ENCODE measurements at places on chromosomes 6 and 20. TPM values are rescaled to one million over a fixed set of nuclear protein-coding genes. Genes with fewer than 3 reads are reported as not detected.

GRCh38 chr20:40508821-40509220, 180.2 kb downstream of the MAFB start:
- no peak overlapping the region for H3K27ac ChIP-seq
- H3K4me1 ChIP-seq = no peaks in the 10 kb centered on the region
- DNase-seq = no peak
- no peaks in the 10 kb centered on the region for H3K36me3 ChIP-seq

GRCh38 chr20:38290829-38291814, 12.8 kb upstream of the BPI start:
- H3K36me3 ChIP-seq = no peaks in the 10 kb centered on the region
- H3K27ac ChIP-seq = no peak overlapping the region
- H3K27me3 ChIP-seq = no peaks in the 10 kb centered on the region
- DNase-seq = no peak

The ACSS1 gene
- polyA plus RNA-seq = 59.6 TPM

GRCh38 chr6:84785671-84786070, 21.3 kb upstream of the TBX18 start:
- no peak overlapping the region for H3K4me3 ChIP-seq
- H3K27ac ChIP-seq = no peak overlapping the region
- DNase-seq = no peak
- no peaks in the 10 kb centered on the region for H3K27me3 ChIP-seq

The RNF8 gene
- 17.2 TPM for polyA plus RNA-seq

DNA sequence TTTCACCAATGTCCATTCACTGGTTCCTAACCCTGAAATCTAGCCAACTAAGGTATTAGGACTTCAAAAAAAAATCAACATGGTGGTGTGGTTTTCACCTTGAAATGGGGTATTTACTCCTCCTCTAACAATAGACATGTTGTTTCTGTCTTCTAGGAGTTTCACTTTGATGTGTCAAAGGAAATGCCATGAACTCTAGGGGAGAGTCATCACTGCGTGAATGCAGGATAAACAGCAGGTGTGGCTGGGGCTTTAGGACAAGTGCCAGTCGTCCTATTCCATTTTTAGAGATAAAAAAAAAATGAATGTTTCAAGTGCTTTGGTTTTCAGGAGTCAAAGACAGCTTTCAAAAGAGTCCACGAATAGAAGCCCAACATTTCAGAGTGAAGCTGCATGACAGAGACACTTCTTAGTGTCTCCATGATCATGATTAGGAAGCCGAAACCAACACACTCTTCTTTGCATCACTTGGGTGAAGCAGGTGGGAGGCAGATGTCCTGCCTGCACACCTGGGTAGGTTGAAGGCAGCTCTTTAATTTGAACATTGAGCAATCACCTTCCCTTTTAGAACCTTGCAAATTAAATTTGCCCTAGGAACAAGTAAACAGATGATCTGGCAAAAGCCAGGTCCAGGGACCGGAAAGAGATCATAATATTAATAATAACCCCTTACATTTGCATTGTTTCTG, 328.5 kb upstream of the PRDM1 start:
- H3K4me3 ChIP-seq = no peak overlapping the region
- H3K27ac ChIP-seq = no peak overlapping the region
- H3K4me1 ChIP-seq = no peaks in the 10 kb centered on the region
- H3K27me3 ChIP-seq = no peaks in the 10 kb centered on the region
- H3K36me3 ChIP-seq = no peaks in the 10 kb centered on the region
- no peak for DNase-seq

- no peaks in the 10 kb centered on the region for H3K36me3 ChIP-seq
- H3K27me3 ChIP-seq = no peaks in the 10 kb centered on the region
- H3K4me3 ChIP-seq = no peak overlapping the region
- no peak for DNase-seq
Measured at GRCh38 chr6:158069800-158070195, 88.1 kb downstream of the SYNJ2 start.

- H3K27ac ChIP-seq = no peak overlapping the region
- H3K27me3 ChIP-seq = peaks cover 15% of the 10 kb centered on the region
- H3K36me3 ChIP-seq = no peaks in the 10 kb centered on the region
- DNase-seq = no peak
- H3K4me3 ChIP-seq = no peak overlapping the region
Measured at GRCh38 chr6:36834576-36835341, 4.5 kb downstream of the CPNE5 start.

GRCh38 chr6:89411145-89412070, 665 bp downstream of the RRAGD start:
- peak overlapping the region; percentile 53 for H3K4me3 ChIP-seq
- peaks cover 4% of the 10 kb centered on the region for H3K27me3 ChIP-seq
- DNase-seq = peak; percentile 23
- H3K27ac ChIP-seq = no peak overlapping the region
- peaks cover 20% of the 10 kb centered on the region for H3K4me1 ChIP-seq

GRCh38 chr6:109447878-109448555, 7.5 kb downstream of the SMPD2 start:
- peaks cover 19% of the 10 kb centered on the region for H3K4me1 ChIP-seq
- H3K27me3 ChIP-seq = no peaks in the 10 kb centered on the region
- H3K27ac ChIP-seq = no peak overlapping the region
- no peak overlapping the region for H3K4me3 ChIP-seq
- DNase-seq = no peak
- H3K36me3 ChIP-seq = no peaks in the 10 kb centered on the region

DNA sequence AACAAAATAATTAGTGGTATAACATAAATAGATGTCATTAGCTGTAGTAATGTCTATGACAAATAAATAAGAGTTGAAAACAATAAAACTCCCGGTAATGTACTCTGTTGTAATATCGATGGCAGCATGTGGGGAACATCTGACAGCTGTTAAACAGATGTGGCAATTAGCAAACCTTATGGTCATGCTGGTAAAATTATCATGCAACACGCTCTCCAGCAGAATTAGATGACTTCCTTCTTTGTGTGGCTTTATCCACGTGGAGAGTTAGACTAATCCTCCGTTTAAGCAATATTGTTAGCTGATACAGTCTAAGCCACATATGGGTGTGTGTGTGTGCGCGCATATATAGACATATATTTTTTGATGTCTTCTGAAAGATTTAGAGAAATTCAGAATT, 77.7 kb upstream of the ZFP64 start:
- DNase-seq = no peak
- no peaks in the 10 kb centered on the region for H3K27me3 ChIP-seq
- no peak overlapping the region for H3K27ac ChIP-seq
- no peak overlapping the region for H3K4me3 ChIP-seq
- no peaks in the 10 kb centered on the region for H3K36me3 ChIP-seq

The CST5 gene
- not detected for polyA plus RNA-seq

DNA sequence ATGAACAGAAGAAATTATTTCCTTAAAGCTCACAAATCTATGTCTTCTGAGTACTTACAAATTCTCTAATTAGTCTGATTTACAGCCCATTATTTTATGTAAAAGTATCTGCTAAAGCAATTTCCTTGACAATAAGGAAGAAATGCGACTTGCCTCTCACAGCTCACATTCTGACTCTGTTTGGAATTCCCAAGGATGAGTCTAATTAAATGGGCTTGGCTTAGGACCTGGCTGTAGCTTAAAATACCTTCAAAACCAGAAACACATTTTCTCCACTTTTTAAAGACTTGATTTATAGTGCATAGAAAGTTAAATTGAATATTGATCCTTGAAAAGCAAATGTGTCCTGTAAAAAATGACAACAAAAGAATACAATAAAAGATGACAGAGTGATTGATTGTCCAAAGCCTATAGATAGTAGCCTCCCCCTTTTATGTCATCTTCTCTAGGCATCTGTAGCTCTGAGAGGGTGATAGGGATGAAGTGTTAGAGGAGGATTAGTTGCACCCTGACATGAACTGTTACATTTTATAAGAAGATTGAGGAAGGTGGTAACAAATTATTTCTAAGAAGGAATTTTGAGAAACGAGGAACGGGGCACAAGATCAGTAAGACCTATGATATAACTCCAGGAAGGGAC, 118.9 kb downstream of the MACROD2 start:
- H3K4me3 ChIP-seq = no peak overlapping the region
- no peaks in the 10 kb centered on the region for H3K36me3 ChIP-seq
- H3K27me3 ChIP-seq = no peaks in the 10 kb centered on the region
- H3K27ac ChIP-seq = no peak overlapping the region

The SOX18 gene
- polyA plus RNA-seq = not detected

DNA sequence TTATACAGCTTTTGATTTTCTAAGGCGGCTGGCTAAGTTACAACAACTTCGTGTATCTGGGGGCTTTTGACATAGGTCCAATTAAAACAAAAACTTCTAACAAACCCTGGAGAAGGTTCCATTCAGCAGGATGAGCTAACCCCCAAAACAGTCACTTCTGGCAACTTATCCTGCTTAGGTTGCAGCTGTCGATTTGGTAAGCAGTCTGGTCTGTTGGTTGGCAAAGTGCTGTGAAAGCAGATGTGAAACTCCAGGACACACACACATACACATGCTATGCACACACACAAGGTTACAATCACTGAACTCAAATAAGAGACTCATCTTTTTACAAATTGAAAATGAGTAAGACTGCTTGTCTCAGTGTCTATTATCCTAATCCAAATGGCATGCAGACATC, 119.0 kb upstream of the STMND1 start:
- H3K27me3 ChIP-seq = no peaks in the 10 kb centered on the region
- DNase-seq = no peak
- no peaks in the 10 kb centered on the region for H3K4me1 ChIP-seq
- no peak overlapping the region for H3K4me3 ChIP-seq
- no peak overlapping the region for H3K27ac ChIP-seq

The CPXM1 gene
- not detected for polyA plus RNA-seq

DNA sequence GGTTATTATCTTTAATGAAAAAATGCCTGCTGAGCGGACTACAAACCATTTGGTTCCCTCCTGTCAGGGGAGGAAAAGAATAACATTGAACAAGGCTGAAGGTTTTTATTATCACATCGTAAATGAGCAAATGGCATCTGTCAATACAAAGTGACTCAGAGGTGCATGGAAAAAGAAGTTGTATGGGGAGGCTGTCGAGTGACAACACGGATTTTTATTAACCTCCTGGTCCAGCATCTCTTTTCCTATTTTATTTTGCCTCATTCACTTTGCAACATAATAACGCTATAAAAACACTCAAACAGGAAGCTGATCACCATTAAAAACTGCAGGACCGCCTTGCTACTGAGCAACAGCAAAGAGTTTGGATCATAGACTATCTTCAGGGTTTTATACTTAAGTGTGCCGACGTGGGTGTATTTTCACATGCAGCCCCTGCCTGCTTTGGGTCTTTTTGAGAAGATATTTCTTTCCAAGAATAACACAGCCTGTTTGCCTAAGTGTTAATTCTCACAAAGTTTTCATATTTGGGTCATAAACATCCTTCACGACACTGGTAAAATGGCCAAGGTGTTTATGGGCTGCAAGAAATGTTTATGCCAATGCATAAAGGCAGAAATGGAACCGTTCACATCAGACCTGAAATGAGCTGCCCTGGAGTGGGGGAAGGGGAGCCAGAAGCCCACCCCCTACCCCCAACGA, 132.1 kb upstream of the SALL4 start:
- H3K27me3 ChIP-seq = no peaks in the 10 kb centered on the region
- no peak for DNase-seq
- no peaks in the 10 kb centered on the region for H3K36me3 ChIP-seq
- H3K4me3 ChIP-seq = no peak overlapping the region

- no peaks in the 10 kb centered on the region for H3K36me3 ChIP-seq
- H3K27me3 ChIP-seq = no peaks in the 10 kb centered on the region
Measured at GRCh38 chr20:21539512-21539911, 25.6 kb upstream of the NKX2-2 start.

The SSR1 gene
- polyA plus RNA-seq = 178 TPM

- H3K27ac ChIP-seq = no peak overlapping the region
- no peaks in the 10 kb centered on the region for H3K36me3 ChIP-seq
- DNase-seq = no peak
- peaks cover 13% of the 10 kb centered on the region for H3K27me3 ChIP-seq
- no peak overlapping the region for H3K4me3 ChIP-seq
Measured at GRCh38 chr20:46135856-46136633, 17.9 kb downstream of the CD40 start.

- no peaks in the 10 kb centered on the region for H3K4me1 ChIP-seq
- no peaks in the 10 kb centered on the region for H3K36me3 ChIP-seq
- no peak for DNase-seq
- H3K4me3 ChIP-seq = no peak overlapping the region
- no peaks in the 10 kb centered on the region for H3K27me3 ChIP-seq
- H3K27ac ChIP-seq = no peak overlapping the region
Measured at GRCh38 chr20:38167851-38168760, 3.0 kb upstream of the TGM2 start.

DNA sequence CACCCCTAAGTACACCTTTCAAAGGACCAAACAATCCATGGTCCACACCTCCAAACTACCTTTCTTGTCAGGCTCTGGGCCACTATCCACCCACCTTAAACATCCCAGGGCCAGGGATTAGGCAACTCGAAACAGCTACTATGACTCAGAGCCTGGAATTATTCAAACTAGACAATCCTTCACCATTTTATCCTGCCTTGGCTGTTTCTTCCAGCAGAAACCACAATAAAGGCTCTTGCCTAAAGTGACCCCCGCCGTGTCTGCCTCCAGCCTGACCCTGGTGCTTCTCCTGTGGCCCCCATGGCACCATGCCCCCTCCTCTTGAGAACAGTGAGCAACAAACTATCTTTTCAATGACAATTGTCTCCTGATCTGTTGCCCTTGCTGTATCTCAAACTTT, 195.5 kb downstream of the EPM2A start:
- no peak for DNase-seq
- H3K4me3 ChIP-seq = no peak overlapping the region
- H3K36me3 ChIP-seq = no peaks in the 10 kb centered on the region
- no peaks in the 10 kb centered on the region for H3K4me1 ChIP-seq

DNA sequence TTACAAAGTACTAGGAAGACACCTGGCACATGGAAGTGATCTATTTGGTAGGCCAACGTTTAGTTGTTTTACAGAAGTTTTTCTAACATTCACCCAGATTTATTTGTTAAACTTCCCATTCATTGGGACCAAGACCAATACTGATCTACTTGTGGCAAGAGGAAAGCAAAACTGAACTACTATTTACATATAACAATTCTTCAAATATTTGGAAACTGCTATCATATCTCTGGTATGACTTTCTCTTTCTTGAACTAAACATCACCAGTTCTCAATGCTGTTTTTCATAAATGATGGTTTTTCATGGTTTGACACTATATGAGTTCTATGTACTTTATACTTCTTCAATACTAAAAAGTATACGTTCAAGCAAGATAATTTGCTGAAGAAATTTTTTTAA, 189.2 kb downstream of the ASCC3 start:
- no peak overlapping the region for H3K4me3 ChIP-seq
- no peaks in the 10 kb centered on the region for H3K36me3 ChIP-seq
- H3K4me1 ChIP-seq = no peaks in the 10 kb centered on the region
- no peaks in the 10 kb centered on the region for H3K27me3 ChIP-seq
- H3K27ac ChIP-seq = no peak overlapping the region
- DNase-seq = no peak

The OR2J3 gene
- not detected for polyA plus RNA-seq

Measured in CD8-positive, alpha-beta memory T cell (primary cell).